Activated CD4-positive, alpha-beta T cell treated with anti-CD3 and anti-CD28 coated beads, Interleukin-2, amount 50 U/mL, for 24 hours (primary cell): ENCODE measurements at places on chromosomes 1 and 21.

GRCh38 chr1:233102341-233102740 lies 151.9 kb downstream of the NTPCR start:
- no peak for DNase-seq

GRCh38 chr21:27818847-27819246 lies 852.0 kb upstream of the ADAMTS5 start:
- no peak for DNase-seq

- no peak for DNase-seq
Measured at GRCh38 chr1:71351438-71351837, 270.6 kb upstream of the ZRANB2 start.

GRCh38 chr1:240555524-240555923 lies 56.4 kb downstream of the GREM2 start:
- no peak for DNase-seq

GRCh38 chr21:34885626-34886239 lies 163.4 kb downstream of the RUNX1 start:
- no peak for DNase-seq

DNA sequence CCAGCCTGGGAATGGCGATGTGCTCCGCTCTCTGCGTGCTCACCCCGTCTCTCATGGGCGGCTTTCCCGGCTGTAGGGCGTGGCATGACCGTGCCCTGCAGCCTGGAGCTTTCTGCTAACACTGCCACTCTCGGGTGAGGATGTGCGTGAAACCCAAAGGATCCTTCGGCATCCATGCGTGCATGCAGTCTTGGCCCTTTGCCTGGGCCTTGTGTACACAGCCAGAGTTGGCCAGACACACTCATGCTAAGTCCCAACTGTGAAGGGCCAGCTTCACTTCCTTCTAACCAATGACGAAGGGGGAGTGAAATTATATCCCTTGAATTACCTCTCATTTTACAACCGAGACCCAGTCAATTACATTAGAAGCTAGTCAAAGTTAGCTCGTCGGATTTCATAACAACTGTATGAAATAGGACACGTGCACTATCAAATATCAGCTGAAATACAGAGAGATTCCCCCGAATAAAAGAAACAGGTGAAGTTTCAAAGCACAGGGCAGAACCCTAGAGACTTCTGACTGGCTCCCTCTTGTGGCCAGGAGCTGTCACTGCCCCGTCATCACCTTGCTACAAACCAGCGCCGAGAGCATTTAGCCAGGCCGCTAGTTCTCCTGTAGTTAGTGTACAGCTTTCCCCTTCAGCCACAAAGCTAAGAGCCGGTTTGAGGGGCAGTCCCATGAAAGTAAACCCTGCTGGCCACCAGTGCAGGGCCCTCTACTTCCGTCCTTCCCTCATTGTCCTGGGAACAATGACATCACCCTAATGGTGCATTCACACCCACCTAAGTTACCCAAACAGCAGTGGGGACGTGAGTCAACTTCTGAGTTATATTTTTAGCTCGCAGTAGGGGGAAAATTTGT lies 63.4 kb upstream of the COA6 start:
- peak; percentile 71 for DNase-seq

- DNase-seq: no peak
Measured at GRCh38 chr1:66283622-66284041, 250.3 kb upstream of the SGIP1 start.

- no peak for DNase-seq
Measured at GRCh38 chr1:203328714-203329122, 22.2 kb downstream of the FMOD start.

- peak; percentile 17 for DNase-seq
Measured at GRCh38 chr1:153677718-153678518, 570 bp upstream of the NPR1 start.

GRCh38 chr1:119472080-119472818 lies 34.8 kb upstream of the HSD3B1 start:
- DNase-seq: no peak
